ENCODE measurements at places on chromosomes 11 and 22.

DNA sequence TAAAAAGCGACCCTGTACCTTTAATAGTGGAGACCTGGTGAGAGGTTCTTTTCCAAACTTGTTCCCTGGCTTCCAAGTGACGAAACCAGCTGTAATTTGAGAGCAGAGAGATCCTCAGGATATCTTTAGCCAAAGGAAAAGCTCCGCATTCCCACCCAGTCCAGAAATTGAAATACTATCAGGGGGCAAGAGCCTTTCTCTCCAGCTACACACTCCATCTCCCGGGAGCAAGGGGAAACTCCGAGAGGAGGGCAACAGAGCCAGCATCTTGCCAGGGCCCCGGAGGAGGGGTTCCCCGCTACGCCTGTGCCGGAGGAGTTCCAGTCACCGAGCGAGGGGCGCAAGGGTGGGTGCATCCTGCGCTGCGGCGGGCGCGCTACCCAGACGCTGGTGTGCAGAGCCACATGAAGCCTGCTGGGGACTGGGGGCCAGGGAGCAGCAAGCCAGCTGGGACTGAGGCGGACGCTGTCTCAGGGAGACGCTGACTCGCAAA, at the start of gene FIBIN:
FIBIN (plus strand) TSS at position 148 of the 493 bp plus-strand sequence. CDS start 415 bp downstream, outside the sequence.
- DNase-seq = no peak

GRCh38 chr22:46998331-46998730, 235.9 kb downstream of the TBC1D22A start:
- DNase-seq = no peak

- no peak for DNase-seq
Observed at GRCh38 chr11:45921561-45922424, 663 bp upstream of the LARGE2 start.

GRCh38 chr11:115606498-115607220, 102.4 kb upstream of the CADM1 start:
- no peak for DNase-seq

DNA sequence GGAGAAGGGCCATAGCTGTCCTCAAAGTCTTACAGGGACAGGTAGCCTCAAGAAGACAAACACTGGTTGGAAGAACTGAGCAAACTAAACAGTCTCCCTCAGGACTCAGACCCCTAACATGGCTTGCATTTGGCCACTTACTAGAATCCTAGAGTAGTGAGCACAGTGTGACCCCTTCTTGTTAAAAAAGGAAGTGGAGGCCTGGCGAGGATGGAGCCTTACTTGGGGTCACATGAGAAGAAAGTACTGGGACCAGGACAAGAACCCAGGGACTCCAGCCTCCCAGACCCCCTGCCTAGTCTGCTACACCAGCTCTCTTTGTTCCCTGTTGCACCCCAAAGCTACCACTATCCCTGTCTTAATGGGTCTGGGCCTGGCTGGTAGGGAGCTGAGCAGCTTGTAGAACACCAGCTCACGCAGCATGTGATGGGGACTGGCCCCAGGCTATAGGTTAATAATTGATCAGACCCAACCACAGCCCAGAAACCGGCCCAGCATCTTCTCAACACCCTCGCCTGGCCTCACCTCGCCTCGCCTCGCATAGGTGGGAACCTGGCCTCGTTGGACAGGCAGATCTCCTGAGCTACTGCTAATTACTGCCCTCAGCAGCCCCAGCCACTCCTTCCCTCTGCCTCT, 17.6 kb downstream of the DGAT2 start:
- DNase-seq = no peak

All from stimulated activated CD8-positive, alpha-beta memory T cell treated with anti-CD3 and anti-CD28 coated beads, Interleukin-4, amount 100 ng/mL, for 1 hour (primary cell).